ENCODE measurements at places on chromosomes 5 and 9.

GRCh38 chr5:138503487-138504270 is 38.4 kb downstream of the EGR1 start:
- peak; percentile 18 for DNase-seq

DNA sequence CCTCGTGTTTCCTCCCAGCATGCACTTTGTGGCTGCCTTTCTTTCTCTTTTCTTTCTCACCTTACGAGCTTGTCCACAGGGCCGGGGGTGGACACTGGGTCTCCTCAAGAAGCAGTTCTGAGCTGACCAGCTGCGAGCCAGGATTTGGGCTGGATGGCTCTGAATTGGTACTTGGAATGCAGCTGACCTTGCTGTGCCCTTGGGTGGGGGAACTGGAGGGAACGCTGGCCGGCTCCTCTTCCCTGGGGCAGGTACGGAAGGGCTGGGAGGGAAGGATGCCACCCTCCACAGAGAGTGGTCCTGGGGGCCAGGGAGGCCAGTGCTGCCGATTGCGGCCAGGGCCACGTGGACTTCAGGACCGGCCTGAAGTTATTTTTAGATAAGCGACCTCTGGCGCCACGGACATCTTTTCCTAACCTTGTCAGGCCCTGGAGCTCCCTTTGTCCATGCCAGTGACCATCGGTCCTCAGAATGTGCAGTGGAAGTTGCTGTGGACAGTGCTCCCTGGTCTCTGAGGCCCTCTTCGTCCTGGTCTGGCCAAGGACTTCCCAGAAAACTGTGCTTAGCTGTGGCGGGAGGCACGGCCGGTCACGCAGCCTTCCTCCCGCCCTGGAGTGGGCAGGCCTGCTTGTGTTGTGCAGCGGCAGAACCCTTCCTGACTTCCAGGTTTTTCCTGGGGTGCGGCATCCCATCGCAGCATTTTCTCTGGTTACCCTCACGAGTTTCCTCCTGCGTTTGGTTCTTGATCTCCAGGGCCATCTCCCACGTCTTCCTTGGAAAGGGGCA is 13.5 kb upstream of the AHRR start:
- DNase-seq: no peak

- DNase-seq: no peak
Measured at GRCh38 chr5:39489263-39489662, 64.5 kb upstream of the DAB2 start.

DNA sequence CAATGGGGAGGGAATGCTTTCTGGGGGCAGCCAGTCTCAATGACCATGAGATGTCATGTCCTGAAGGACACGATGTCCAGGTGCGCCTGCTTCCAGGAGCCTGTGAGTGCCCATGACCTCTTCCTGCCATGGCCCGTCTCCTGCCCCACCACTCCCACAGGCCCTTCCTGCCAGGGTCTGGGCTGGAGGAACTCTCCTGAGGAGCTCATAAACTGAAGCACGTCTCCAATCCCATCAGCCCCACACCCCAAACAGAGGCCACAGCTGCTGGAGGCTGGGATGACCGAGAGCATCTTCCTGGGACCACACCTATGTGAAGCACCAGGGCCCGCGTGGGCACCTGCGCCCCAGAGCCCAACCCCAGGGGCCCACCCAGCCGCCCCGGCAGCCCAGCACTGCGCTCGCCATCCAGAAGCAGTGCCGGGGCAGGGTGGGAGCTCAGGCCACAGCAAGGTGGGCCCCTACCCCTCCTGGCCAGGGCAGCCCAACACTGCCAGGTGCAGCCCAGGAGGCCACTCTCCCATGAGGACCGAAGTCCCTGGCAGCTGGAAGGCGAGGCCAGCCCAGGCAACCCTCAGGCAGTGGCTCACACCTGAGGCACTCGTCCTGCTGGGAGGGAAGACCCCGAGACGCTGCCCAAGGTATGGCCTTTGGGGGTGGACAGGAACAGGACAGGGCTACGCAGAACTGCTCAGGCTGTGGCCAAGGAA is 53.9 kb upstream of the UBAC1 start:
- no peak for DNase-seq

DNA sequence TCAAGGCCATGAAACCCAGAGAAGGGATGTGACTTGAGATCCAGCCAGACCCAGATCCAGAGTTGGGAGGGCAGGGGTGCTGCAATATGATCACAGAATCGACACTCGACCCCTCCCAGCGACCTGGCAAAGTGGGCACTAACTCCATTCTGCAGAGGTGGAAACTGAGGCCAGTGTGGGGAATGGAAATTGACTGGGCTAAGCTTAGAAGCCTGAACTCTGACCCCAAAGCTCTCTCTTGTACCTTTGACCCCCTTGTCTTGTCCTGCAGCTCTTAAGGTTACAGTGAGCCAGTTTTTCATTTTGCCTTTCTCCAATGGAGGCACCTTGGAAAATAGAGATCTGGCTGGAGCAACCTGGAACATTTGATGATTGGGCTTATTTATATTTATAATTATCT is 14.5 kb upstream of the ERGIC1 start:
- no peak for DNase-seq

DNA sequence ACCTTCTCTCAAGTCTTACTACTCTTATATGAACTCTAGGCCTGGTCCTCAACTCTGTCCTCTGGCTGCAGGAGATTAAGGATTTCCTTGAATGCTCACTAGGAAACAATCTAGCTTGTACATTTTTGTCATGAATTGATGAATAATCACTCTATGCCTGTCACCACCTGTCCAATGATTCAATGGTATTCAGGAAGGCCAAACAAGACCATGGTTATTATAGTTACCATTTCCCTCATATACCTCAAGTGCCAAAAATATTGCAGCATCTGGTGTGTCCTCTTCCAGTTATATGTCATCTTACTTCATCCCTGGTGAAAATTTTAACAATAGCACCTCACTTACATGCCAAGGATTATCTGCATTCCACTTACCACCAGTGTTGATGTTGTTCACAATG is 179.0 kb upstream of the MOCS2 start:
- DNase-seq: no peak

GRCh38 chr9:77854258-77854915 is 177.2 kb downstream of the GNAQ start:
- DNase-seq: no peak

GRCh38 chr5:150778517-150779396 is at the start of gene SMIM3:
TSS of gene SMIM3 (plus strand) at chr5:150778757. CDS start at chr5:150795441, 16,684 bp downstream.
- peak; percentile 56 for DNase-seq

- no peak for DNase-seq
Measured at GRCh38 chr5:88364991-88365390, 96.3 kb upstream of the TMEM161B start.

DNA sequence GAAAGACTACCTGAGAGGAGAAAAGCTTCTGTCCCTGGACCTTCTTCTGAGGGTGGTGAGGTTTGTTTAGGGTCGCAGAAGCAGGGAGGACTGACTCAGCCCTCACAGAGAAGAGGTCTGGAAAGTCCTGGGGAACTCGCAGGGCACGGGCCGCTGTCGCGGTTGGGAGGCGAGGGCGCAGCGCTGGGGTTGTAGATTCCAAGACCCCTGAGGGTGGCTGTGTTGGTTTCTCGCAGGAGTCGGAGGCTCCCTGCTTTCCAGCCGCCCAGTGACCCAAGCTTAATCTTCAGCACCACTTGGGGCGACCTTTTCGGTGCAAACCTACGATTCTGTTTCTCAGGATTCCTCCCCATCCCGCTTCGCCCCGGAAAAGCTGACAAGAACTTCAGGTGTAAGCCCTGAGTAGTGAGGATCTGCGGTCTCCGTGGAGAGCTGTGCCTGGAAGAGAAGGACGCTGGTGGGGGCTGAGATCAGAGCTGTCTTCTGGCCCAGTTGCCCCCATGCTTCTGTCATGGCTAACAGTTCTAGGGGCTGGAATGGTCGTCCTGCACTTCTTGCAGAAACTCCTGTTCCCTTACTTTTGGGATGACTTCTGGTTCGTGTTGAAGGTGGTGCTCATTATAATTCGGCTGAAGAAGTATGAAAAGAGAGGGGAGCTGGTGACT is 482 bp downstream of the SLC27A6 start:
- DNase-seq: no peak
